ENCODE measurements at places on chromosomes 2 and 18. TPM values are rescaled to one million over a fixed set of nuclear protein-coding genes. Genes with fewer than 3 reads are reported as not detected.

GRCh38 chr2:125543968-125544514 lies 1111.9 kb upstream of the GYPC start:
- DNase-seq = no peak

KLHL41 gene
- 0.28 TPM for total RNA-seq

MAPK4 gene
- not detected for total RNA-seq

- no peak for DNase-seq
Observed at GRCh38 chr2:95382192-95382591, 20.3 kb upstream of the FAHD2A start.

- DNase-seq = no peak
Observed at GRCh38 chr18:52409727-52410126, 69.7 kb downstream of the DCC start.

DNA sequence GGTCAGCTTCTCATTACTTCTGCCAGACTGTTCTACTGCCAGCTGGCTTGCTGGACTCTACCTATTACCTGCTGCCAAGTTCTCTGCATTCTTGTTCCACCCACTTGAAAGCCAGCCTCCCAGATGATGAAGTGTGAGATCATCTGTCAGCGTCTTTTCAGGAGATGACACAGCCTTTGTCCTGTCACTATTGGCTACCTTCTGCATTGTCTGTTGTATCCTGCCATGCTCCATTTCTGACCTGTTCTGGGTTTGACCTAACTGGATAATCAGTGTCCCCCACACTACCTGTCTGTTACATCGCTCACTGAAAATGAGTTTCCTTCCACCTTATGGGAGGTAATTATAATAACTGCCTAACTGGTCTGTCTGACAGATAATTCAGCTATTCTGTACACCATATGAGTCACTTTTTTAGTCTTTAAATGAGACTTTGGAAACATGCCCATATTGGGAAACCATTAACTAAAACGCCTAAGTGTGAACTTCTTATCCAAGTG lies 520.6 kb downstream of the METTL4 start:
- DNase-seq = no peak

GRCh38 chr18:13973061-13973575 lies 57.8 kb upstream of the MC2R start:
- DNase-seq = no peak

- no peak for DNase-seq
Observed at GRCh38 chr2:16971722-16972234, 306.1 kb upstream of the CYRIA start.

DNA sequence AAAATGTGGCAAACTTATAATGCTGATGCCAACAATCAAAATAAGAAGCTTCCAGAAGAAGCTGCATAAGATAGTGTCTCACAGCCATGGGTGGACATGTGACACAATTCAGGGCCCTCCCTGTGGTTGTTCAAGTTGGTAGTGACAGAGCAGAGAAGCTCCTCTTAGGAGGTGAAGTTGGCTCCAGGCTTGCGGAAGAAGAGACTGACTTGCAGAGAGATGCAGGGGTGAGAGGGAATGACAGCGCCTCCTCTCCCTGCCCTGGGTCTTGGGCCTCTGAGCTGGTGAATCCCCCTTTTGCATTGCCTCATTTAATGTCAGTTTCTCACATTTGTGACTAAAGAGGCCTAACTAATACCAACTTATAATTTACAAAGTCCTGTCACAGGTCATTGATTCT lies 23.0 kb upstream of the RHOB start:
- no peak for DNase-seq

- no peak for DNase-seq
Observed at GRCh38 chr2:67945940-67946339, 116.9 kb downstream of the C1D start.

C1GALT1C1L gene
- total RNA-seq = 0.28 TPM

NAT8 gene
- not detected for total RNA-seq

DNA sequence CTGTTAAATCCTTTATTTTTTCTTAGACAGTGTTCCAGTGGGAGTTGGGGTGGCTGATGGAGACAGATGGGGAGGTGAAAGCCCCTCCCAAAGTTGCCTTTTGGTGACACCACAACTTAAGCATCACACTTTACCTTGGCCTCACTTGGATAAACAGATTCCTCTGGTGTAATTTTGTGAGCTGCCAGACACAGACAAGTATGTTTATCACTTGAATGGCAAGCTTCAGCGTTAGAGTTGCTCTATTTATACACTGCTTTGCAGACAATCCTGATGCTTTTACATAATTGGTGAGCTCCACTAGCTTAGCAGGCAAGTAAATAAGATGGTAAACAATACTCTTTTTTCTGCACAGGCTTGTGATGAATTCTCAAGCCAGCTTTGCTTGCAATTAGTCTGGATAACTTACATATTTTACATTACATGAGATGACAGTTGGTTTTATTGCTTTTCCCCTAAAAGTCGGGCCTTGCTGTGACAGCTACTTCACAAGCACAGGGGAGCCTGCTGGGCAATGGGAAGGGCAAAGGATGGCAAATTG lies 226.2 kb downstream of the SLC8A1 start:
- no peak for DNase-seq

DNA sequence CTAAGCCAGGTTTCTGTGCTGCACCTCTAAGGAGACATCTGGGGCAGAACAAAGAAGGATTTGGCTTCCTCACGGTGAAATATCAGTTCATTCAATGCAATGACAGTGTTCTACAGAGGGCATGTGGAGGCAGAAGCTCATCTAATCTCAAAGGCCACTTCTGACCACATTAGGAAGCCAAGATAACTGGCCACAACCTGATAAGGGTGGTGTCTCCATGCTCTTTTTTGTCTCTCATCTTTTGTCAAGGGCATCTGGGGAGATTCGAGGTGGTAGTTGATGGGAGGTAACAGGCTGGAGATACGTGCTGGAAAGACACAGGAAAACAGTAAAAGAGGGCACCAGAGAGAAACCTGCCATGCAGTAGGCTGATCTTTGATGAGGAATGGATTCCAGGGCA lies 303.9 kb downstream of the LRATD1 start:
- DNase-seq = no peak

DNA sequence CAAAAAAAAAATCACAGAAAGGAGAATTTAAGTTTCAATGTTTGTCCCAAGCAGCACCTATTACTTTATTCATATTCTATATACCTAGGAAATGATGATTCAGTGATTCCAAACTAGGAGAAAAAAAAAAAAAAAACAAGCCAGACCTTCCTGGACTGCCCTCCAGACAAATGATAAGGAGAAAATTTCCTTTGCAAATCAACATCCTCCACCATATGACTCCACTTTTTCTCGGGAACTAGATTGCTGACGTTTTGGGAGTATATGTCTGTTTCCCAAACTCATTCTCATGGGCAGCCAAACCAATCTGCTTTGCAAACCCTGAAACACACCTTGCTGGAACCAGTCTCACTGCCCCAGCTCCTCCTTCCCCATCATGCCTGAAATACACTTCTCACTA lies 16.8 kb downstream of the AP1S3 start:
- DNase-seq = no peak

DNA sequence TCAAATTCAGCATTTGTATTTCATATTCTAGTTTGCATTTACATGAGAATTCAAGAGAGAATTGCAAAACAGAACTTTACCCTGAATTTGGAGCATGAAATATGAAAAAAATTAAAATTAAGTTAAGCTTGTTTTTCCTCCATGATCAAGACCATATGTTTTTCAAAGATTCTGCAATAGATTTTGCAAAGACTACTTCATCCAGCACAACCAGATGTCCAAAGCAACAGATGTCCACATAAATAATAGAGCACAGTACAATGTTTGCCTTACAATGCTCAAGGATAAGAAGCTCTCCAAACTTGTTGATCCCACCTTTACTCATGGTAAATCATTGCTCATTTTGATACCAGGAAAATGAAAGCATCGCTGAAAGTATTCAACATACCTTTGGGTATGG lies 25.6 kb downstream of the FAP start:
- peak; percentile 59 for DNase-seq

DNA sequence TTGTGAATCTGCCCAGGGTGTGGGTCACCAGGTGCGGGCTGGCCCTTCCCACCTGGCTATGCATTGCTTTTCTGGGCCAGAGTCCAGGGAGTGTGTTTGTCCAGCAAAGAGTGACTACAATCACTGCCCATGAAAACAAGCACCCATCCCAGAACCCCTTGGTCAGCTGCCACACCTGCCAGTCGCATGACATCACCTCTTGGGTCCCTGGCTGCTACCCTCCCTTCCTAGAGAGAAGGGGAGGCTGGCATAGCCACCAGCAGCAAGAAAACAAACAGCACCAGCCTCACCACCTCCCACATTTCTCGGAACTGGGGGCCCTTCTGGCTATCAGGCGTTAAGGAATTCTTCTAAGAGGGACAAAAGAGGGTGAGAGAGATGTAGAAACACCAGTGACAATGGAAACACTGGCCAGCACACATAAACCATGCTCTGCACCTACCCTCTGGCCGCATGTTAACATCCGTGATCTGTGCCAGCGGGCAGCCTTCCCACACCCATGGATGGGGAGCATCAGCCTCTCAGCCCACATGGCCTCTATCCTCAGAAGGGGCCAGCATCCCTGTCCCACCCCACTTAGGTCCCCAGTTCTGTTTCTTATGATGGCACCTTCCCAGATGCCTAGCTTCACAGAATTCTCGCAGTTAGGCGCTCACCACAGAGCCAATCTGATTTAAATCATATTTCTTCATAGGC lies 109.7 kb upstream of the GLI2 start:
- DNase-seq = no peak

- peak; percentile 10 for DNase-seq
Observed at GRCh38 chr2:86622519-86623042, 1.1 kb downstream of the RNF103 start.

- DNase-seq = peak; percentile 34
Observed at GRCh38 chr2:69088466-69088865, 75.5 kb downstream of the ANTXR1 start.

DNA sequence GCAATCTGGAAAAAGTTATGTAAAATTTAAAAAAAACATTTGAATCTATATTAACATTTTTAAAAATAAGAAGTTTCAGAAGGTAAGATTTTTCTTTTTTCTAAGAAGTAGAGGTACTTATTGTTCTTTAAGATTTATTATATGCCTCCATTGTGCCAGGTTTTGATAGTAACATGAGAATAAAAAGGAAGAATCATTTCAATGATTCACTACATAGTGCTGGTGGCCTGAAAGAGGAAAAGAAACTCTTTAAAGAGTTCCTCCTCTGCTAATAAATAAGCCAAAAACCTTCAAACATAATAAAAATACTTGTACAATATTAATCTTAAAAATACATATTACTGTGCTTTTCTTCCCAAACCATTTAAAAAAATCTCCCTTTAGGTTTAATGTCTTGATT lies 69.0 kb downstream of the ANKRD44 start:
- no peak for DNase-seq

All from IMR-90 (cell line).